Activated naive CD4-positive, alpha-beta T cell (primary cell): ENCODE measurements at places on chromosomes 2 and 18.

DNA sequence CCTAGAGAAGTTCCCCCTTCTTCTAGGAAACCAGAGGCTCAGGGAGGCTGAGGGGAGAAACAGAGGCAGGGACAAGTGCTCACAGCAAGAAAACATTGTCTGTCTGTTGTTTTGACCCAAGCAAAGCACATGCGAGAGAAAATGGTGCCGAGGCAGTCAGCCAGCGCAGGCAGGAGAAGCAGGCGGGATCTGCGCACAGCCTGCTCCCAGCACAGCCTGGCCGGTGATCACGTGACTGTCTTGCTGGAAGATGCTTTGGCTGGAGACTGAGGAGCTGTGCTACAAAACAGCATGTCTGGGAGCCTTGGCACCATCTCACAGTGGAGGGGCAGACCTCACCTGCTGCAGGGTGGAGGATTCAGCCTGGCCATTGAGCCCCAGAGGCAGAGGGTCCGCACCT lies 93.7 kb upstream of the MYCN start:
- no peak for DNase-seq

- DNase-seq, result no peak
These were observed 80.8 kb downstream of the NAT8 start for GRCh38 chr2:73561422-73561821.

GRCh38 chr18:27005589-27005988 lies 140.1 kb upstream of the AQP4 start:
- no peak for DNase-seq

DNA sequence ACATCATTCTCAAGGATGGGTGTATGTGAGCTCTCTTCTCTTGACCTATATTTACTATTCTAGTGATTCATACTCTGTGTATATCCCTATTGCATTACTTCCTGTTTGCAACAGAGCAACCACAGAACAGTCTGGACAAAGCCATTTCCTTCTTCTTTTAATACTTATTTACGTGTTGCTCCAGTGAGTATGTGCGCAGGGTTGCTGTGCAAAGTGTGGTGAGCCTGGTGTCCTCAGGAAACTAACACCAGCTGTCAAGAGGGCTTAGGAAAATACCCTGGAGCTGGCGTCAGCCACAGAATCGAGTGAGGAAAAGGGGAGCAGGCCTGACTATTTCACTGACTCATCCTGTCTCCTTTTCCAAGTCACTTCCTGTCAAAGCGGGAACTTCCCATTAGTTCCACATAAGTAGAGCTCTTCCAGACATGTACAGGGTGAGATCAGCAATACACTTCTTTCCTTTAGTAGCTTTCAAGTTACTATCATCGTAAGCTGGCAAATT lies 214.1 kb upstream of the COPS8 start:
- DNase-seq, result no peak

GRCh38 chr18:47872426-47872825 lies 58.0 kb downstream of the SMAD2 start:
- no peak for DNase-seq

- DNase-seq, result no peak
These were observed 115.0 kb downstream of the EN1 start for GRCh38 chr2:118732432-118732831.

GRCh38 chr2:218003981-218004419 lies 1.2 kb upstream of the TNS1 start:
- DNase-seq, result no peak

DNA sequence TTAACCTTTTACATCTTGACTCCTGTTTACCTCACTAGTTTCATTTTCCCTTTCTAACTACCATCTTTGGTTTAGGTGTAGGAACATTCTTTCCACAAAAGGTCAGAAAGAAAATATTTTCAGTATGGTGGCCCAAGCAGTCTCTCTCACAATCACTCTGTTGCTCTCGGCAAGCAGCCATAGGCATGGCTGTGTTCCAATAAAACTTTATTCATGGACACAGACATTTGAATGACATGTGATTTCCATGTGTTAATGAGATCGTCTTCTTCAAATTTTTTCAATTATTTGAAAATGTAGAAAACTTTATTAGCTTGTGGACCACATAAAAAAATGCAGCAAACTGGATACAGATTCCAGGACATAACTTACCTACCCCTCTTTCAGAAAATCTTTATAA lies 109.7 kb upstream of the CNTNAP5 start:
- DNase-seq, result no peak

- no peak for DNase-seq
These were observed 858 bp downstream of the POLR1B start for GRCh38 chr2:112542984-112543661.

GRCh38 chr2:208384637-208385036 lies 22.0 kb upstream of the PTH2R start:
- no peak for DNase-seq

GRCh38 chr2:99634234-99634633 lies 144.4 kb upstream of the REV1 start:
- no peak for DNase-seq

GRCh38 chr2:20381457-20381856 lies 30.8 kb upstream of the PUM2 start:
- no peak for DNase-seq

GRCh38 chr2:40432921-40433483 lies 18.9 kb downstream of the SLC8A1 start:
- DNase-seq, result no peak

- no peak for DNase-seq
These were observed 3.9 kb upstream of the WDSUB1 start for GRCh38 chr2:159290289-159290907.

- DNase-seq, result no peak
These were observed 80.0 kb downstream of the EPB41L3 start for GRCh38 chr18:5463831-5464230.

GRCh38 chr2:196413821-196414274 lies 225.7 kb upstream of the CCDC150 start:
- no peak for DNase-seq

DNA sequence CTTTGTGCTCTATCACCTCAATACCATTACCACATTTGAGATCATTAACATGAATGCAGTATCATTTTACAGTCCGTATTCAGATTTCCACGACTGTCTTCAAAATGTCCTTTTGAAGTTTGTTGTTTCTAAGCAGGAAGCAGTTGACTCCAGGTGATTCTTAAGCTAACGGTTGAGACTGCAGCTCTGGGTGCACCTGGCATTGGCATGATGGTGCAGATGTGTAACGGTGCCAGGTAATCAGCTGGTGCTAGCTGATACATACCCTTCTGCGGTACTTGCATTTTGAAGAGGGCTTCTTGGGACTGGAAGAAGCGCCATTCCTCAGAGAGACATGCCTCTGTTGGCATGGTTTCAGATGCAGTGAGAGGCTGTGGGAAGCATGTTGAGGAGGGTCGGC lies 19.5 kb downstream of the SIGLEC15 start:
- DNase-seq, result no peak

DNA sequence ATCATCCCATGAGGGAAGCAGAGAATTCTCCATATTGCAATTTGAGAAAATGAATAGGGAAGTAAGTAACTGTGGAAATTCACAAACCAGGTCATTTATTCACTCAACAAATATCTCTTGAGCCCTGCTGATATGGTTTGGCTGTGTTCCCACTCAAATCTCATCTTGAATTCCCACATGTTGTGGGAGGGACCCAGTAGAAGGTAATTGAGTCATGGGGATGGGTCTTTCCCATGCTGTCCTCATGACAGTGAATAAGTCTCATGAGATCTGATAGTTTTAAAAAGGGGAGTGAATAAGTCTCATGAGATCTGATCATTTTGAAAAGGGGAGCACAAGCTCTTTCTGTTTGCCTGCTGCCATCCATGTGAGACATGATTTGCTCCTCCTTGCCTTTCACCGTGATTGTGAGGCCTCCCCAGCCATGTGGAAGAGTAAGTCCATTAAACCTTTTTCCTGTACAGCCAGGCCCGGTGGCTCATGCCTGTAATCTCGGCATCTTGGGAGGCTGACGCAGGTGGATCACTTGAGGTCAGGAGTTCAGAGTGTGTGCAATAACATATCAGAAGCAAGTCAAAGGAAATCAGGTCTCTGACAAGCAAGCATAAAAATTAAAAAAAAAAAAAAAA lies 193.2 kb downstream of the NDUFA10 start:
- no peak for DNase-seq

- DNase-seq, result no peak
These were observed 382.2 kb upstream of the HNRNPA3 start for GRCh38 chr2:176830362-176830761.

GRCh38 chr18:73099759-73100158 lies 232.0 kb upstream of the NETO1 start:
- DNase-seq, result no peak

DNA sequence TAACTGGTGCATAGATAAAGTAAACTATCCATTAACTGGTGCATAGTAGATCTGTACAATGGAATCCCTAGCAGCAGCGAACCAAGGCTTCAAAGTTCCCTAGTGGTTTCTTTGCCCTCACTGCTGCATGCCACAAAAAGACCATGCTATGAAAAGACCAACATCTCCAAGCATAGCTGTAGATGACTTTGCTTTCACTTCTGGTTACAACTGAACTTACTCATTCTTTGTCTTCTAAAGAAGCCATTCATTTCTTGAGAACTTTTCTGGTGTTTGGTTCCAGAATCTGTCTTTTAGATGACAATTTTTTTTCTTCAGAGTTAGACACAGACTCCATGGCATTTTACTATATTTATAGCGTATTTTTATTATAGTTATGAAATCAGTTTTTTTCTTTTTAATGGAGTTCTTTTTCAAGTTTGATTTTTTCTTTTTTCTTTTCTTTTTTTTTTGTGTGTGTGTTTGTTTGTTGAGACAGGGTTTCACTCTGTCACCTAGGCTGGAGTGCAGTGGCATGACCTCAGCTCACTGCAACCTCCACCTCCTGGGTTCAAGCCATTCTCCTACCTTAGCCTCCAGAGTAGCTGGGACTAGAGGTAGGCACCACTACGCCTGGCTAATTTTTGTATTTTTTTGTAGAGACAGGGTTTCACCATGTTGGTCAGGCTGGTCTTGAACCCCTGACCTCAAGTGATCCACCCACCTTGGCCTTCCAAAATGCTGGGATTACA lies 63.6 kb downstream of the SLC35F5 start:
- DNase-seq, result no peak

GRCh38 chr2:30078521-30078920 lies 68.3 kb upstream of the YPEL5 start:
- DNase-seq, result no peak

DNA sequence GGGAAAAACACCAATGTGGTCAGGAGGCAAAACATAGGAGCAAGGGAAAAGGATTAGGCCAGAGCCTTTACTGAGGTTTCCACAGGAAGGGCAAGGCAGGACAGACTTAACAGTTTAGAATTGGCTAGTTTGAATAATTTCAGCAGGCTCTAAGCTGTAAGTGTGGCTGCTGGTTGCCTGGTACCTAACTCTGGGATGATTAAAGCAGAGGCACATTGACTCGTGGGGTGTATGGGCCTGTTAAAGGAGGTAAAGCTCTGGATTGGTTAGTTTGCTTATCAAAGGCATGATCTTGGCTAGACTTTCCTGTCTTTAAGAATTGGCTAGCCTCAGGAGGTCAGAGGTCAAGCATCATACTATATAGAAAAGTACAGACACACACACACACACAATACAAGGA lies 132.6 kb downstream of the SPAG16 start:
- DNase-seq, result no peak

DNA sequence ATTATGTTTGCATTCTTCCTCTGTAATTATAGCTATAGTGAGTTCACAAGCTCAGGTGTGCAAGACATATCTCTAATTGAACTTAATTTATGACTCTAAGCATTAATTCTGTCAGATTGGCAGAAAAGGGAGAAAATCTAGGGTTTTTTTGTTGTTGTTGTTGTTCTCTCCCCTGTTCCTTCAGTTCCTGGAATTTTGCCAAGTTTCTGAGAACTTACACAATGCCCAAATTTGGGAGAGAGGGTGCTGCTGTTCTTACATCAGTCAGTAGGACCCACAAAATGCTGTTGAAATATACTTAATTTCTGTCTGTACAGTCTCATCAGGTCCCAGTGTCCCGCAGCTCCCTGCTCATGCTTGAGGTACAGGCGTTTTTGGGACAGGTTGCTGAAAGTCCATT lies 221.8 kb upstream of the RBMS1 start:
- no peak for DNase-seq

DNA sequence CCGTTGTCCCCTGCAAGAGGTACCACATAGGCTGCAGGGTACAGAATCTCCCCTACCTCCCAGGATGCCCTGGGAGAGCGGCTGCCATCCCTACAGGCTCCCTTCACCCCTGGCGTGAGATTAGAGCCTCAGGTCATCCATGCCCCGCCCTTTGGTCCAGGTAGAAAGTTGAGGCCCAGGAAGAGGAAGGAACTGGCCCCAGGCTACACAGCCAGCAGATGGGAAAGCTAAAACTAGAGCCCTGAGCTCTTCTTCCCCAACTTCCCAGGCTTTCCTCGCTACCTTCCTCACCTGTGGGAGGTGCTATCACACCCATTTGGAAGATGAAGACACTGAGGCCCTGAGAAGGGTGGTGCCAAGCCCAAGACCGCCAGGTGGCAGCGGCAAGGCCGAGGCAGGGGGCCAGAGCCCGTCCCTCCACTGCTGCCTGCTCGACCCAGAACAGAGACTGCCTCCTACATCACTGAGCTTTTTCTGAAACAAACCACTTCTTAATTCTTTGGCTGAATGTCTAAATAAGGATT lies 25.8 kb downstream of the CIB4 start:
- no peak for DNase-seq

DNA sequence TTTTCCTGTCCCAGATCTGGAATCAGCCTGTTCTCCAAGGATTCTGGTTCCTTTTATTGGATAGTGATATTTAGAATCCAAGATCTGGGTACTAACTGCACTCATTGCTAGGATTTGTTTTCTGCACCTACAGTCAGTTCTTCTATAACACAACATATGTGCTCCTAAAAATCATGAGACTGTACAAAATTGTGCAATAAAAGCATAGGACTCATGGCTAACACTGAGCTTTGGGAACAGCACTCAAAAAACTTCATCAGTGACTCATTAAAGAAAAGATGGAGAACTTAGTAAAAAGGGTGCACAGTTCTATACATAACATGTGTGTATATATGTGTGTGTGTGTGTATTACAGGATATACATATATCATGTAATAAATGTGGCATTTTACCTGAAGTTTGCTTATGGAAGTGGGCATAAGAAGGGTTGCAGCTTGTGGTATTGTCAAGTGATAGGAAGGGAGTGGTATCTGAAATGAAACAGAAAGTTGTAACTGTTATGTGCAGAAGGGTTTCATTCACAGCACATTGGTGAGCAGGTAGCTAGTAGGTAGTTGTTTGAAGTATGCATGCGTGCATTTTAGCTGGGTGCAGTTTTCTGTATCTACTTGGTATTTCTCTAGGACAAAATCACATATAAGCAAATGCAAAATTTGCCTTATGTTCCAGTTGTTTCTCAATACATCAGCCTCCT lies 5.9 kb upstream of the SCYGR2 start:
- no peak for DNase-seq

DNA sequence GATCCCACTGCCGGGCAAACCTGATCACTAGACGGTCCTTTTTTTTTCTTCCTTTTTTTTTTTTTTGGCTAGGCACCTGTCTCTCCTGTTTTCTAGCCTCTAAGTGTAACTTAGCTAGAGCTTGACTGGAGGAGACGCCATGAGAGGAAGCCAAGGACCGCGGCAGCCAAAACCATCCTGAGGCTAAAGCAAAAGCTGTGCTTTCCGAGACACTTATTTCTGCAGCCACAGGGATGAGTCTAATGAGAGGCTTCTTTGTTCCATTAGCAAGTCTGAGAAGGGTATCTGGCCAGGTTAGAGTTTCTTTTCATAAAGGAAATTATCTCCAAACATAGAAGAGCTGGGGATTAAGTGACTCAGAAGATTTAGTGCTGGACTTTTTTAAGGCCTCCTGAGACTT lies 7.3 kb upstream of the CXCR4 start:
- no peak for DNase-seq
